ENCODE measurements at places on chromosomes 3 and 15.
A peak's percentile ranks its signal among the peaks of the same experiment; 100 is the strongest.

GRCh38 chr3:27724459-27725197 lies 2.5 kb upstream of the EOMES start:
- DNase-seq, result no peak

- DNase-seq, result no peak
These were observed 40.0 kb upstream of the FAM3D start for GRCh38 chr3:58706395-58707167.

DNA sequence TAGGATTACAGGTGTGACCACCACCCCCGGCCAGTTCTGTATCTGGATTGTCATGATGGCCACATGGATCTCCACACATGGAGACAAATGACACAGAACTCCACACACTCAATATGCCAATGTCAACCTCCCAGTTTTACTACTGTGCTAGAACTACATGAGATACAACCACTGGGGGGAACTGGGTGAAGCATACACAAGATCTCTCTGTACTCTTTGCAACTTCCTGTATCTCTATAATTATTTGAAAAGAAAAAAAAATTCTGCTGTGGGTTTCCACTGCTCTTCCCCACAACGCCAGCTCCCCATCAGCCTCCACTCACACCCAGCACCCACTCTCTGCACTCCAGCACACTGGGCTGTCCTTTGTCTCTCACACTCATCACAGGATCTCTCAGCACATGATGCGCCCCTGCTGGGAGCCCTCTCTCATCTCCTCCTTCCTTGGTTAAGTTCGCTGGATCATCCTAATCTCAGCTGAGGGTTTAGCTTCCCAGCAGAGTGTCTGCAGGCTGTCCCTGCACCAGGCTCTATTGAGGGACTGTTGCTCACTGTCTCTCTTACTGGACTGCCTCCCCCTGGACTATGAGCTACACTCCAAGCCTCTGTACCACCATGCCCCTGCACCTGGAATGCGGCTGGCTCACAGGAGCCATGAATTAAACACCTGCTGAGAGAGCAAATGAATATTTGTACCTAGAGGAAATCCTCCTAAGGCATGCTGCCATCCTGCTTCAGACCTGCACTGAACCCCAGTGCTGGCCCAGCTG lies 10.7 kb upstream of the RAB43 start:
- DNase-seq, result no peak

DNA sequence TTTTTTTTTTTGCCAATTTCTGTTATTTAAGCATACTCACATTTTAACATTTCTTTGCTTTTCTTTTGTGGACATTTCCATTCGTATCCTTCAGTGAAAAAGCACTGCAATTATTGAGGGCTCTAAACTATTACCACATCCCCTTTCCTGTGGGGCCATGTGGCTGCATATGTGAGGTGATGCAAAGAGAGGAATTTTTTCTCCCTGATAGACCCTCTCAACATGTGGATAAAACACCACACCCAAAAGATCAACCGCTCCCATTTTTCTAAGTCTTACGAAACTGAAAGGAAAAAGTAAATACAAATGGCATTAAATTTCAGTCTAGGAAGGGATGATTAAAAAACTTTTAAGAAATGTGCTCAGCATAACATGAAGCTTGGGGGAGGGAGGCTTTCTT lies 68.8 kb downstream of the DNAJC13 start:
- DNase-seq, result no peak

GRCh38 chr3:118501152-118501551 lies 533.5 kb downstream of the IGSF11 start:
- DNase-seq, result no peak

GRCh38 chr3:468172-468571 lies 271.6 kb downstream of the CHL1 start:
- DNase-seq, result no peak

DNA sequence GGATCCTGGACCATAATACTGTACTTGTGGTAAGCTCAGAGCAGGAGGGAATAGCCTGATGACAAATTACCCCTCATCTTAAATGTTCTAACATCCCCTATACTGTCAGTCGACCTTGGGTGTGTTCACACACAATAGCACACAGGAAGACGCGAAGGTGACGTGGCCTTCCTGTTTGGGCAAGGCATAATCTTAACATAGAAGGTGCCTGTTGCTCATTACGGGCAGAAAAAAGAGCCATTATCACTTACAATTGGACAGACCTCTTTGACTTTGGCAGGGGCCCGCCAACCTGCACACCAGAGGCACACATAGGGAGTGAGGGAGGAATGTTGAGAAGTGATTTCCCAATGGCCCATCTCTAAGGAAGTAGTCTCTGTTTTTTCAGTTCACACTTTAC lies 144.2 kb downstream of the ANO10 start:
- peak; percentile 34 for DNase-seq

DNA sequence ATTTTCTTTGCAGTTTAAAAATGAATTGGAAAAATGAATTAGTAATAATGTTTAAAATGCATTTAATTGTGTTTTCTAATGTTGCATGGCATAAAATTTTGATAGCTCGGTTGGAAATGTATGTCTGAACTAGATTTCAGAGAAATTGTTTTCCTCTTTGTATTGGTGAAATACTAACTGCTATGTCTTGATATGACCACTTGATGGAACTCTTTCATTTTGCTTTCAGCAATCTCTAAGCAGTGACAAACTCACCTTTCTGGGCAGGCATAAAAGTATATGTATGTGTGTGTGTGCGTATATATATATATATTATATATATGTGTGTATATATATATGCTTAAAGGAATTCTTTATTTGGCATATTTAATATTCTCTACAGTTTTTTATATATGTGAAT lies 239.3 kb upstream of the ZNF717 start:
- DNase-seq, result no peak

- DNase-seq, result no peak
These were observed 617.4 kb downstream of the CADM2 start for GRCh38 chr3:85576091-85576690.

DNA sequence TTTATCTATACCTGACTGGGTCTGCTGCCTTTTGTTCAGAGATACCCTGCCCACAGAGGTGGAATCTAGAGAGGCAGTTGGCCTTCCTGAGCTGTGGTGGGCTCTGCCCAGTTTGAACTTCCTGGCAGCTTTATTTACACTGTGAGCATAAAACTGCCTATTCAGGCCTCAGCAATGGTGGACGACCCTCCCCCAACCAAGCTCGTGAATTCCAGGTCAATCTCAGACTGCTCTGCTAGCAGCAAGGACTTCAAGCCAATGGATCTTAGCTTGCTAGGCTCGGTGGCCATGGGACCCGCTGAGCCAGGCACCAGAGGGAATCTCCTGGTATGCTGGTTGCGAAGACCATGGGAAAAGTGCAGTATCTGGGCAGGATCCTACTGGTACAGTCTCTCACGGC lies 270.2 kb downstream of the CADM2 start:
- no peak for DNase-seq

DNA sequence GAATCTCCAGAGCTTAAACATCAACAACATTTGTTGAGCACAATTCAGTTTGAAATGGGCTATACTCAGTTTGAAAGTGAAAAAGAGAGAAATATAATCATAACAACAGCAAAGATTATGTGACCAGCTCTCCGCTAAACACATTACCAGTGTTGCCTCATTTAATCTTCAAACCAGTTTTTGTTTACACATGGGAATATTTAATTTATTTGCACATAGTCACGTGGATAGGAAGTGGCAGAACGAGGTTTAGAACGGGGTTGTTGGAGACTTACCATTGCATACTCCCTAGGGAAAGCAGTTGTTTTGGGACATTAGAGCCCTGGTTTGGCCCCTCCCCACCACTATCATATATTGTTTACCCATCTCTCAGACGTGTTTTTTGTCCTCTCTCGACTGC lies 77.2 kb downstream of the IL1RAP start:
- no peak for DNase-seq

GRCh38 chr3:98984024-98984423 lies 82.5 kb upstream of the DCBLD2 start:
- no peak for DNase-seq

GRCh38 chr3:112815981-112816380 lies 30.7 kb downstream of the CD200R1L start:
- DNase-seq, result no peak

DNA sequence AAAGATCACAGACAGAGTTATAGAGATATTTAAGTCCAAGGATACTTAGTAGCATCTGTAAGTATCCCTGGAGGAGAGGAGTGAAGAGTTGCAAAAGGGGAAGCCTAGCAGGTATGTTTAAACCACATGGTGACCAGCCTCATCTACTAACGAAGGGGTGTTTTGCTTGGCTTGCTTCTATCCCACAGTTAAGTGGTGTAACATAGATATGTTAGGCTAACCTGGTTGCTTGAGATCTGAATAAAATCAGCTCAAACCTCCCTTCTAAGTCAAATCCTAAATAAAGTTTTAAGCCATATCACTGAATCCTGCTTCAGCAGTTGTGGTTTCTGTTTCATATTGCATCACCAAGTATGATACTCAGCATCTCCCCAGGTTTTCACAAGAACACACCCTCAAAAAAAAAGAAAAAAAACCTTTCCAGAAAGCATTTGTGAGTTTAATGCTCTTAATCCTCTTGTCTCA lies 880.2 kb downstream of the ROBO1 start:
- DNase-seq, result no peak

DNA sequence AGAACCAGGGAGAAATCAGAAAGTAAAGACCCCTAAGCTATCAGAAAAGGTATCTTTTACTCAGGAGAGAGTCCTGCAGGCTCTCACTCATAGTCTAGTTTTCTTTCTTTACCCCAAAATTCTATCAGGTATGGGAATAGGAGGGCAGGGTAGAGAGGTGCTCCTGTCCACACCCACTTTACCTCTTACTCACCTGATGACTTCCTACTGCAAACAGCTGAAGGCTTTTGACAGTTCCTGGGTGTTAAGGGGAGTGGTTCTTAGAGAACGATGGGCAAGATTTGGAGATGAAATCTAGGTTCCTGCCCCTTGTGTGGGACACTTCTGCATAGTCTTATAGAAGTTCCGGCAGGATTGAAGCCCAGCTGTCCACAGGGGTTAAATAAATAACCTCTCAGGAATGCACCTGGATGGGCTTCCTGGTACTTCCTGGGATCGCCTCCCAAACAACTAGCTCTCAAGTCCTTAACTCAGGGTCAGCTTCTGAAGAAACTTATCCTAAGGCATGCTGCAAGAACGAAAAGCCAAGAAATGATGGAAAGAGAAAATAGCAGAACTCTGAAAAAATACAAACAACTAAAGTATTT lies 10.8 kb upstream of the TNFAIP8L3 start:
- no peak for DNase-seq

DNA sequence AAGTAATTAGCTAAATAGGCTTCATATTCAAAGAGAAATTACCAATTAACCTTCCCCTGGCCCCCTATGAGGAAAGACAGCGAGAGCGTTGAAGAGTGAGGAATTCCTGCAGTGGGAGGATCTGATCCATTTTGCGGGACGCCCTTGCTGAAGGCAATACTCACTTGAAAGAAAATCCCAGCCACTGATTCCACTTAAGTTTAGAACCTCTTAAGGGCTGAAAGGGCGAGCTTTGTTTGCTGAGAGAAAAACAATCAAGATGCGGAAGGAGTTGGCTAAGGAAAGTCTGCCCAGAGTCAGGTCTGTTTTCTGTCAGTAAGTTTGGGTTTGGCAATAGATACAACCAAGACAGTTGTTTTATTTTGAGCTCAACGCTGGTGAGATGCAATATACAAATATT lies 102.8 kb upstream of the GBE1 start:
- no peak for DNase-seq

GRCh38 chr3:9525078-9525477 lies 28.5 kb downstream of the LHFPL4 start:
- DNase-seq, result no peak

GRCh38 chr3:186330772-186331460 lies 31.1 kb downstream of the DGKG start:
- DNase-seq, result no peak

- no peak for DNase-seq
These were observed 2.9 kb downstream of the WNT5A start for GRCh38 chr3:55484191-55484689.

DNA sequence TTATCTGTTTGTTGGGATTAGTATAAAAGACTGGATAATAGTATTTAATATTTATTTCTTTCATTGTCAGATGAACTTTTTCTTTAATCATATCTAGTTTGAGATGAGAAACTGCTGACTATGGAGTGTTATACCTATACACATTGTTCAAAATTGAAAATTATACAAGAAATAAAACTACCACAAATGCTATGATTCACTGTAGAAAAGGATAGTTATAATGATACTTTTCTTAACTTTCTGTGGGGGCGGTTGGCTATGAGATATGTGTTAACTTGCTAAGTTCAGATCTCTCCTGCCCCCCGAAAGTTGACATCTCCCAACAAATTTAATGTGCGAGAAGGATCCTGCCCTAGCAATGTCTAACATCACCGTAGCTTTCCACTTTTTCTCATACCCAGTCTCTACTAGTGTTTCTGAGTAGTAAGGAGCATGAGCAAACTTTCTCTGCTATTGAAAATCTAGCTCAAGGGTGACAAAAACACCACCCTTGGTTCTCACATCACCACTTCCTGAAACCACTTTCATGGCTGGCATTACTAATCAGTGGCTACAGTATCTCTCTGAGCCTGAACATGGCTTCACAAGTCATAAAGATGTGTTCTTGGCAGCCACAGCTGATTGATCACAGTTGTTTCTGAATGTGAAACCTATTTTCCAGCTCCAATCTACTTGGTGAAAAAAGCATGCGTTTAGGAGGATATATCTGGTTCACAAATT lies 15.8 kb upstream of the SAMMSON start:
- DNase-seq, result no peak

DNA sequence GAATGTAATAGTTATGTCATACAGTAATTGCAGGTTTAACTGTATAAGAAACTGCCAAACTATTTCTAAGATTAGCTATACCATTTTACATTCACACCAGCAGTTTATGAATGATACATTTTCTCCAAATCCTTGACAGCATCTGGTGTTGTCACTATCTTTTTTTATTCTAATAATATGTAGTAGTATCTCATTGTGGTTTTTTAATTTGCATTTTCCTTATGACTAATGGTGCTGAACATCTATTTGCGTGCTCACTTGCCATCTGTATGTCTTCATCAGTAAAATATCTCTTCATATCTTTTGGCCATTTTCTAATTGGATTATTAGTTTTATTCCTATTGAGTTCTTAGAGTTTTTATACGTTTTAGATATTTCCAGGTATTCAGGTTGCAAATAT lies 994.0 kb upstream of the SEMA6D start:
- no peak for DNase-seq

- DNase-seq, result no peak
These were observed 27.9 kb downstream of the AADACL2 start for GRCh38 chr3:151761581-151761980.

- DNase-seq, result no peak
These were observed 67.7 kb downstream of the CHRNA7 start for GRCh38 chr15:32098033-32098432.

DNA sequence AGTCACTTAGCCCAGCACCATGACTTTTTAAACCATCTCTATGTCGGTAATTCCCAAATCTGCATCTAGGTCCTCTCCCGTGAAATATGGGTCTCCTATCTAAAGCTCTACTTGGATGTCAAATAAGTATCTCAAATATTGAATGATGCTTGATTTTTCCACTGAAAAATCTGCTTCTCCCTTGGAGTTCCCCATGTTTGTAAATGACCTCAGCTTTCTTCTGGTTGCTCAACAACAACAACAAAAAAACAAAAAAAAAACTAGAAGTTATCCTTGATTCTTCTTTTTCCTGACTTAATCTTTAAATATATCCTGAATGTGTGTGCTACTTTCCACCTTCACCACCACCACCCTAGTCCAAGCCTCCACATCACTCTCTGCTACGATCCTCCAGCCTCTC lies 307.5 kb upstream of the UBE2E2 start:
- no peak for DNase-seq

GRCh38 chr3:22939349-22939748 lies 263.8 kb upstream of the UBE2E2 start:
- no peak for DNase-seq

- DNase-seq, result no peak
These were observed 30.5 kb upstream of the PHLDB2 start for GRCh38 chr3:111828530-111828929.
